ENCODE measurements at places on chromosomes 4 and X.

DNA sequence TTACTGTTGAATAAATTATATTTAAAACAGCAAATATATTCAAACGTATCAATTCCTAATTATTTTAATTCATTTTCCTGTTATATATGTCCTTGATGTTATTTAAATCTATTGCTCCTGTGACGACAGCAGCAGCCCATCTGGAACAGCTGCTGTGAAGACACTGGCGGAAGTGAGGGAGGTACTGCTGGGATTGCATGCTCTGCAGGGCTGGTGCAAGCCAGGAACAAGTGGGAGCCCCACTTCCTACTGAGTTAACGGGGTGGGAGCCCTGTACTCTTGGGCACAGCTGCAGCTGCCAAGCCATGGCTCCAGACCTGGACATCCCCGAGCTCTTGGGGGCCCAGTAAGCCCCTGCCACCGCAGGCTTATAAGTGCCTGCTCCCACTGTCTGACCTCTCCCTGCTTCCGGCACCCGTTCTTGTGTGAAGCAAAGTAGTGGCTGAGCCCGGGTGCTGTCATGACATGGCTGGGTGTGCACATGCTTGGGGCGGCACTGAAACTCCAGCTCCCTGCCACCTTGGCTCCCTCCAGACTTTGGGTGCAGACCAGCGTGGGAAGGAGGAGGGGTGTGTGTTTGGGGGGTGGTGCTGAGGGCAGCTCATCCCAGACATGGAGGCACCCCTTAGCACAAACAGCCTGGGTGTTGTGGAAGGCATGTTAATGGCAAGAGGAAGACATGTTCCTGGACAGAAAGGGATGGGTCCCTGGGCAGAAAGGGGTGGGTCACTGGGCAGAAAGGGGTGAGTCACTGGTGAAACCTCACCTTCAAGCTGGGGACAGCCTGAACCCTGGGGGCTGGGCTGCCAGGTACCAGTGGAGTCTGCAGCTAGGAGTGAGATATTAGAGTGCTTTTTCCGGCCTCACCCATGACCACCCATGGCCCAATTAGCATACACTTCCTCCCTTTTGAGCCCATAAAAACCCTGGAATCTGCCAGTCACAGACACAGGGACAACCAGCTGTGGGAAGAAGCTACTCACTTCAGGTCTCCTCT, 1981.3 kb upstream of the IGFBP7 start:
- DNase-seq: no peak

DNA sequence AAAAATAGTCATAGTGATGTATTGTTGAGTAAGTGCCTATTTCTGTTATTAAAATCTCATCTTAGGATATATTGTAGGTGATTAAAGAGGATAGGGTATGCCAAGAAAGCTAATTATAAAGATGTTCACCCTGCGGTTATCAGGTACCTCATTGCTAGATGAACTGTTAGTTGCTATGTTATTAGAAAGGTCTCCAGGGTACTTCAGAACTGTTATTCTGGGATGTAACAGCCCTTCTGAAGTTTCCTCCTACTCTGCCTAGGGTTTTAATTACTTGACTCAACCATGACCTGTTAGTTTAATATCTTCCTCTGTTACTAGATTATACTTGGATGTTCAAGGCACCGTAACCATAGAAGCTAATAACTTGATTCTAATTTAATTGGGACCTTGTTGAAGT, 15.4 kb downstream of the TMPRSS11E start:
- DNase-seq: no peak

- DNase-seq: no peak
Measured at GRCh38 chr4:89719536-89720090, 117.3 kb downstream of the SNCA start.

DNA sequence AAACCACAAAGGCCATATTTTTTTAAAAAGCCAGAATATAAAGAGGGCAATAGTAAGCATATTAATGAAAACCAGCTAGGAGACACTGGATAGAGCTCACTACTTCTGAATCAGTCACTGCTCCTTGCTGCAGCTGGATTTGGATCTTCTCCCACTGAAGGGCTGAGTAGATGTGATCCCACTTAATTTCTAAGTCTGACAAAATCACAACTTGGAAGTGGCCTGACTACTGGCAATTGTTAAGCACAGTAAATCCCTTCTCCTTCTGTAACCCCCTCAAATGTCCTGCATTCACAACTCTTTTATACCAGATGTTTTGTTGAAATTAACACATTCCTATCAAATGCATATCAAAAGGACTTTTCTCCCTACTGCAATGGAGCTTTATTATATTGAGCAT, 72.9 kb downstream of the AMMECR1 start:
- DNase-seq: no peak

DNA sequence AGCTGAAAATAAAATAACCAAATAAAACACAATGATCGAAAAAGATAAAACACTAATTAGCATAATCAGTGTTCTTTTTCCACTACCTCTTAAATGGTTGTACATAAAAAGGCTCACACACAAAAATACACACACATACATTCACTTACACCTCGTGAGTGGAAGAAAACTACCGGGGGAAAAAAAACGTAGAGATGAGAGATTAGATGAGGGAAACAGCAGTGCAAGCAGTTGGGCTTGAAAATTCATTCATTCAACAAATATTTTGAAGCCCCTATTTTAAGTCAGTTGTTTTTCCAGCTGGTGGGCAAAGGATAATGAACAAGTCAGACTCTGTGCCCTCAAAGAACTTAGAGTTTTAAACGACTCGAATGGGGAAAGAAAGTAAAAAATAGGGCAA, 1.0 kb downstream of the TBCK start:
- peak; percentile 4 for DNase-seq

DNA sequence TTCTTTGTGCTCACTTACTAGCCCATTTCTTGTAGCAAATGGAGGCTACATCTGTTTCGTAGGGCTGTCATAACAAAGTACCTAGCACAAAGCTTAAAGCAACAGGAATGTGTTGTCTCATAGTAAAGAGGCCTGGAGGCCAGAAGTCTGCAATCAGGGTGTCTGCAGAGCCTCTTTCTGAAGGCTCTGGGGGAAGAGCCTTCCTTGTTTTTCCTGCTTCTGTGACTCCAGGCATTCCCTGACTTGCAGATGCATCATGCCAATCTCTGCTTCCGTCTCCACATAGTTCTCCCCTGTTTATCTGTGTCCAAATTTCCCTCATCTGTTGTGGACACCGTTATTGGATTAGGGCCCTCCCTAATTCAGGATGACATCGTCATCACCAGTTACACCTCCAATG, 67.1 kb downstream of the SHROOM2 start:
- no peak for DNase-seq

GRCh38 chr4:112130906-112131305, 14.3 kb upstream of the FAM241A start:
- DNase-seq: no peak

GRCh38 chr4:61246034-61246433, 45.9 kb downstream of the ADGRL3 start:
- DNase-seq: no peak

GRCh38 chr4:89751416-89751815, 85.5 kb downstream of the SNCA start:
- DNase-seq: no peak

DNA sequence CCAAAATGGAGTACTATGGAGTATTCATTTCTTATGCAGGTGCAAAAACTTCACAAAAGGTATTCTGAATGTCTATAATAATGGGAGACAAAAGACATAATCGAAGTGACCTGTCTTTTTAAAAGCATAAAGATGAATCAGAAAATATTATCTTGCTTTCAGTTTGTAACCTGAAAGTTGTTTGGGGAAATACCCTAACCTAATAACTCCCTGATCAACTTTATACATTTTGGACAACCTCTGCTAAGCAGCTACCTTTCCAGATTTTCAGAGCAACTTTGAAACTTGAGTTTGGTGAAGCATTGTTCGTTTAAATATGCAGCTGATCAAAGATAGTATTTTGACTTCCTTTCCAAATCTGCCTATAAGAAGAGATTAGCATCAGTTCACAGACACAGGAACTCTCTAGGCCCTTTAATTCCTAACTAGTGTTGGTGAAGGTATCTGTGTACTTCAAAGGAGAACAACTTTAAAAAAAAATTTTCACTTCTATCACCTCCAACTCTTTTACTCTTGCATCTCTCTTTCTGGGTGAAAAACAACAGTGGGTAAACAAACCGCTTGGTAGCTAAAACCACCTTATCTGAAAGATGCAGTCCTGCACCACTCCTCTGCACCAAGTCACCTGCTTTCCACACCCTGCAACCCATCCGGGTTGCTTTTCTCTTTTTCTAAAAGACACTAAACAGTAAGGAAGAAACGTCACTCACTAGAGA, 26.5 kb downstream of the CD40LG start:
- peak; percentile 56 for DNase-seq

DNA sequence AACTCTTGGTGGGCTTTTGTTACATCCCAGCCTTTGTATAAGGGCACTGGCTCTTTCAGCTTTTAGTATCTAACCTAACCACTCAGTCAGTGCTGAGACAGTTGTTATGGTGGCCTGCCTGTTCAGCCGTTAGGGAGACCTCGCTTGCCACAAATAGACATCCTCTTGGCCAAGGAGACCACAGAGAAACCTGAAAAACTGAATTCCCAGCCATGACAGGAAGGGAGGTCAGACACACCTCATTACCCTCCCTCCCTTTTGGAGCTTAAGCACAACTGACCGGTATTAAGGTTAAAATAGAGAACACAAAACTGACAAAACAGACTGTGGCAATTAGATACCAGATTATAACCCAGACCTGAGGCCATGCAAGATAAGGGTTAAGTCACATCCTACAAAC, 1639.3 kb downstream of the RPA4 start:
- no peak for DNase-seq

GRCh38 chr4:146311238-146311970, 97.1 kb downstream of the REELD1 start:
- DNase-seq: no peak

DNA sequence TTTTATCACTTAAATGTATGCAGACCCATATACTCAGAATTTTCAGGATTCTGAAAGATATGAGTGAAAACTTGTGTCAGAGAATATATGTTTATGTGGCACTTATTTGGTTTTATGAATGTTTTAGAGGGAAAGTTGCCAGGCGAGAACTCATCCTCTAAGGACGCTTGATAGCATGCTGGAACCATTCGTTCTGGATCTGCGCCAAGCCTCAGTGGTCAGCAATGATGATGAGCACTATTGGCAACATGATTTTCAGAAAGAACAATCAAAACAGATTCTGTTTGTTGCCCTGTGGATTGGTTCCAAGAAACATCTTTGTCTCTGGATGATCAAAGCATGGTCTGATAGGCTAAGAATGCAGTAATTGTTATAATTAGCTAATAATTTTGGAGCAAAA, 32.1 kb upstream of the RAPGEF2 start:
- no peak for DNase-seq

DNA sequence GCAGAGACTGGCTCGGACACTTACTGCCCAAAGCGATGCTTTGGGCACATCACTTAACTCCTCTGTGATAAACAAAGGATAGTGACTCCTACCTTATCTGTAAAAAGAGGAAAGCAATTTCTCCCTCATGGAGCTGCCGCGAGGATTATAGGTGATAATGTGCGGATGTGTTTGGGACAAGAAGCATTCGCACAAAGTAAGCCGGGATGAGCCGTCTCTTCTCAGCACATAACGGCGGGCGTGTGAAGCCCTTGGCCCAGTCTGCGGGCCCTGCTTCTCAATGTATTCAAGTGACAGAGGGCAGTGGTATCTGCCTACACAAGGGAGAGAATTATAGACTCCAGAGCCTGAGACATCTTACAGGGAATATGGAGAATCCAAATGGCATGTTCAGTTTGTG, 550.3 kb upstream of the CPEB2 start:
- no peak for DNase-seq

DNA sequence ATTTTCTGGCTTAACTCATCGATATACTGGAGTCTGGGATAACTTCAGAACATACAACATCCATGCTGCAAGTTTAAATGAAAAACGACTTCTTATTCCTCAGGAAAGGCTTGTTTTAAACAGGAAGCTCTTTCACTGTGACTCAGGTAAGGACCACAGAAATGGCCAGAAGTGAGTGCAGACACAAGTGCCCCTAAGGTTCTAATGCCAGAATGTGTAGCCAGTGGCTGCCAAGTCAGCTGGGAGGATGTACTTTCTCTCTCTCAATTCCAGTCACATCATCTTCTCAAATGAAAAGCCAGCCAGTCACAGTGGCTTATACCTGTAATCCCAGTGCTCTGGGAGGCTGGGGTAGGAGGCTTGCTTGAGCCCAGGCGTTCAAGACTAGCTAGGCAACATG, 144.6 kb downstream of the SH3KBP1 start:
- DNase-seq: no peak

GRCh38 chr4:179666226-179666625, 2224.0 kb upstream of the AGA start:
- DNase-seq: no peak

GRCh38 chr4:158810487-158811215, 41.8 kb downstream of the FNIP2 start:
- DNase-seq: no peak

GRCh38 chrX:6187256-6187655, 41.4 kb downstream of the NLGN4X start:
- no peak for DNase-seq

DNA sequence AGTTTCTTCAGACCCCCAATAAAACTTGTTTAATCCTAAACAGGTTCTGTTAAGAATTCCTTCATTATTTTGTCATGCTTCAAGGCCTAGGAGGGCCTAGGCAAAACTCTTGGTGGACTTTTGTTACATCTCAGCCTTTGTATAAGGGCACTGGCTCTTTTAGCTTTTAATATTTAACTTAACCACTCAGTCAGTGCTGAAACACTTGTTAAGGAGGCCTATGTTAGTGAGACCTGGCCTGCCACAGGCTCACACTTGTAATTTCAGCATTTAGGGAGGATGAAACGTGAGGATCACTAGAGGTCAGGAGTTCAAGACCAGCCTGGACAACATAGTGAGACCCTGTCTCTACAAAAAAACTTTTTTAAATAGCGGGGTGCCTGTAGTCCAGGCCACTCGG, 32.7 kb upstream of the PGK1 start:
- DNase-seq: no peak

GRCh38 chr4:7202411-7202810, 10.1 kb downstream of the SORCS2 start:
- no peak for DNase-seq

DNA sequence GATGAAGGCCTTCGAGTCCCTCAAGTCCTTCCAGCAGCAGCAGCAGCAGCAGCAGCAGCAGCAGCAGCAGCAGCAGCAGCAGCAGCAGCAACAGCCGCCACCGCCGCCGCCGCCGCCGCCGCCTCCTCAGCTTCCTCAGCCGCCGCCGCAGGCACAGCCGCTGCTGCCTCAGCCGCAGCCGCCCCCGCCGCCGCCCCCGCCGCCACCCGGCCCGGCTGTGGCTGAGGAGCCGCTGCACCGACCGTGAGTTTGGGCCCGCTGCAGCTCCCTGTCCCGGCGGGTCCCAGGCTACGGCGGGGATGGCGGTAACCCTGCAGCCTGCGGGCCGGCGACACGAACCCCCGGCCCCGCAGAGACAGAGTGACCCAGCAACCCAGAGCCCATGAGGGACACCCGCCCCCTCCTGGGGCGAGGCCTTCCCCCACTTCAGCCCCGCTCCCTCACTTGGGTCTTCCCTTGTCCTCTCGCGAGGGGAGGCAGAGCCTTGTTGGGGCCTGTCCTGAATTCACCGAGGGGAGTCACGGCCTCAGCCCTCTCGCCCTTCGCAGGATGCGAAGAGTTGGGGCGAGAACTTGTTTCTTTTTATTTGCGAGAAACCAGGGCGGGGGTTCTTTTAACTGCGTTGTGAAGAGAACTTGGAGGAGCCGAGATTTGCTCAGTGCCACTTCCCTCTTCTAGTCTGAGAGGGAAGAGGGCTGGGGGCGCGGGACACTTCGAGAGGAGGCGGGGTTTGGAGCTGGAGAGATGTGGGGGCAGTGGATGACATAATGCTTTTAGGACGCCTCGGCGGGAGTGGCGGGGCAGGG, 568 bp downstream of the HTT start:
- DNase-seq: peak; percentile 52

- DNase-seq: no peak
Measured at GRCh38 chr4:169715826-169716225, 41.9 kb downstream of the HPF1 start.

- no peak for DNase-seq
Measured at GRCh38 chr4:75142850-75143249, 209.9 kb downstream of the PARM1 start.

Data from CD4-positive, alpha-beta T cell treated with Interleukin-10 for 1 hour (primary cell).